HCEC 1CT (cell line): ENCODE measurements at places on chromosomes 7 and 10.

DNA sequence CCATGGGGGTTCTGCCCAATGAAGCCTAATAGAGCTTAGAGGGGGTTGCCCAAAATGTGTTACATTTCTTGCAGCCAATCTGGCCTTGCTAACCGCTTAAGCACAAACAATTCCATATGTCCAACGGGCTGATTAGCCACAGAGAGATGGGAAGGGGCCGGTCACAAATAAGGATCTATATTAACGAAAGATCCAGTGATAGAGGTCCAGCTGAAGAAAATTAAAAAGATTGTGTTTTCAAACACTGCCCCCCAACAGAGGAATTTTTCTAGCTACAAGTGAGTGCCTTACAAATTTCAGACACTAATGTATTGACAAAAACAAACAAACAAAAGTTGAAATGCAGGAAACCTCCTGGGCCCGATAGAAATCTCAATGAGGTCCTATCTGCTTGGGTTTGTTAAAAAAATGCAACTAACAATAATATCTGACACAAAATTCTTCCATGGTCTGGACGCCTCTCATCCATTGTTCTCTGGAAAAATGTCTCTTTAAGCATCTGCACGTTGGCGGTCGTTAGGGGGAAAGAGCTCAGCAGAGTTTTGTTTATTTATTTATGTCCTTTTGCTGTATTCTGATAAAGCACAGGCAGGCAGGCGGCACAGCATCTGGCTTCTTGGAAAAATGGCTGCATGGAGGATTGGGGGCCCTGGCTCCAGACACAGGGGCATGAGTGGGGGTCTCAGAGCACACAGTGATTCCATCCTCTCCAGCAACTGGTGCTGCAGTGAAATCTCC, 402.0 kb downstream of the RPS24 start:
- DNase-seq: no peak

- no peak for DNase-seq
These were observed 39.2 kb upstream of the GAD2 start for GRCh38 chr10:26177341-26177740.

GRCh38 chr10:69215405-69216171, 4.5 kb upstream of the HKDC1 start:
- DNase-seq: no peak

DNA sequence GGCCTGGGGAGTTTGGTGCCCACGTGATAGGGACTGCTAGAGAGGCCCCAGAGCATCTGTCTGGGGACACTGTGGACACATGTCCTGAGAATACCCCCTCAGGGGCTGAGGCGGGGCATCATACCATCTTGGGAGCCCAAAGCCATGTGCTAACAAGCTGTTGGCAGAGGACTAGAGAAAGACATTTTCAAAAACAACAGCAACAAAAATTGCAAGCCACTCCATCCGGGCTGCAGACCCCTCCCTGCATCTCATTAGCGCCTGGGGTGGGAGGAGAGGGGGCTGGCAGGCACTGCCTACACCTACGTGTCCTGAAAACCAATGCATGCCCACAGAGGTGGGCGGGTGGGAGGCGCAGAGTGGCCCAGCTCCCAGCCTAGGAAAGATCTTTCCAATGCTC, 507.4 kb upstream of the PODXL start:
- no peak for DNase-seq

DNA sequence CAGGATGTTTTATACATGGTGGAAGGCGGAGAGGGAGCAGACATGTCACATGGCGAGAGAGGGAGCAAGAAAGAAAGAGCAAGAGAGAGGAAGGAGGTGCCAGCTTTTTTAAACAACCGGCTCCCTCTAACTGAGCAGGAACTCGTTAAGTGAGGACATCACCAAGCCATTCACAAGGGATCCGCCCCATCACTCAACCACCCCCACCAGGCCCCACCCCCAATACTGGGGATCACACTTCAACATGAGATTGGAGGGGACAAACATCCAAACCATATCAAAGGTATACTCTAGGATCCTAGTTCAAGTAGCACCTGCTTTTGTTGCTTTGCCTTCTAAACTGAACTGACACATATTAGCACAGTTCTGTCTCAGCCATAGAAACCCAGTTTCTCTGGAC, 141.9 kb upstream of the KLF14 start:
- DNase-seq: no peak

- peak; percentile 37 for DNase-seq
These were observed 168.8 kb upstream of the KLF14 start for GRCh38 chr7:130902755-130903357.

GRCh38 chr10:127920306-127921074, 13.6 kb downstream of the PTPRE start:
- no peak for DNase-seq

- DNase-seq: no peak
These were observed 4.9 kb upstream of the UPK3B start for GRCh38 chr7:76505168-76506080.

DNA sequence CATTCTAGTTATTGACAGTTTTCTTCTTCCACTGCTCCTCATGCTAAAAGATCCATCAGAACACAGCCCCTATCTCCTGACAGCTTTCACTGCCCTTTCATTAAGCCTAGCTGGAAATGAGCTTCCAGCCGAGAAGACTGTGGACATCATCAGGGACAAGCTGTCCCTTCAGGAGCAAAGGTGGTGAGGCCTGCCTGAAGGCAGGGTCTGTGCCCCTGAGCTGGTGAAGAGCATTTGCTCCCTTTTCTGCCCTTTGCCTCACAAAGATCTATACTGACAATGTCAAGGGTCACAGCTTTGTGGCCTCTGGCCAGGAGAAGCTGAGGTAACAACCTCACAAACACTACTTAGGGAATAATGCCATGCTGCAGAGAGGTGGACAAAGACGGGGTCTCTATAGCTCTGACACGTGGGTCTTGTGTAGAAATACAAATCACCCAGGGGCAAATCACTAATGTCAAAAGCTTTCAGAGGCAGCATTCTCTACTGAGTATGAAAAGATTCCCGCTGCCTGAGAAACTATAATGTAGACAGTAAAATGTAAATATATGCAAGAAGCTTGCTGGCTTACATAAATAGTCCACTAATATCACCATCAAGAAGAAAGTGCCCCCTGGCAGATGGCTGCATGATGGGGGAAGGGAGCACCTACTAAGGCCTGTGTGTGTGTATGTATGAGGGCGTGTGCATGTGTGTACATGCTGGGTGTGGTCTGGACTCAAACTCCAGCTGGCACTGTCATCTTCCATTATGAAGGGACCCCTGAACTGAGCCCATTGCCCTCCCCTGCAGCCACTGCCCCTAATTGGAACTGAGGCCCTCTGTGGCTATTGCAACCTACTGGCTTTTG, 55.8 kb downstream of the HBP1 start:
- DNase-seq: no peak

GRCh38 chr10:102113956-102114857, 6.0 kb downstream of the LDB1 start:
- DNase-seq: no peak

DNA sequence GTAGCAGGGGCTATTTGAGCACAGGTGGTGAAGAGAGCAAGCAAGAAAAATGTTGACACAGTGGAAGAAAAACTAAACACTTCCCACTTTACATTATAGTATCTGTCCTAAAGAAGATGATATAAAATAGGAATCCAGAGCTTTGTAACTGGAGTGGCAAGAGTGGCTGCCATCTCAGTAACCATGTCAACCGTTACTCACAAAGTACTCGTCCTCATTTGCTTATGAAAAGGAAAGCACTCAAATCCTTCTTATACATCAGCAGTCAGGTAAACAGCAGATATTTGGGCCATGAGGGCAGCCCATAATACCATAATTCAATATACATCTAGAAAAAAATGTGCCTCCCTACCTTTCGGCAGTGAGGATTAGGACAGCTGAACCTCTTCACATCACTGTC, 70.1 kb downstream of the RNF216 start:
- no peak for DNase-seq
